ENCODE measurements at places on chromosomes 12 and 14.

GRCh38 chr14:31560759-31561154 lies 447 bp upstream of the NUBPL start:
- no peak for DNase-seq

- DNase-seq = no peak
Observed at GRCh38 chr12:97995559-97995958, 519.8 kb upstream of the TMPO start.

GRCh38 chr14:64828071-64828470 lies 51.6 kb downstream of the SPTB start:
- no peak for DNase-seq

GRCh38 chr12:63445224-63445880 lies 222.9 kb downstream of the DPY19L2 start:
- no peak for DNase-seq

GRCh38 chr12:48032597-48032996 lies 28.3 kb upstream of the COL2A1 start:
- no peak for DNase-seq

DNA sequence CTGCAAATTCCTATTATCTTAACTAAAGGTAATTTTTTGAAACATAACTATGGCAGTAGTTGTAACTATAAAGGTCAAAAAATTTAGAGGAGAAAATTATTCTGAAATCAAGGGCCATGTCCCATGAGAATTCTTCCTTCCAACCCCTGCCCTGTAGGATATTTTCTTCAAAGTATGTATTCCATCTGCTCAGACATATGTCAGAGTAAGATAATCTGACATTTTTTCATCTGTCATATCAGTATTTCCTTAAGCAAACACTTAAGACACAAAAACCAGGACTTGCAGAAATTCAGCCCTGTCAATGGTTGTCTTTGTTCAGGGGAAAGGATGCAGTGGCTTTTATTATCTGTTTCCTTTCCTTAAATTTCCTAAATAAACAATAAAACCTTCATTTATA lies 36.3 kb downstream of the ACSS3 start:
- no peak for DNase-seq

DNA sequence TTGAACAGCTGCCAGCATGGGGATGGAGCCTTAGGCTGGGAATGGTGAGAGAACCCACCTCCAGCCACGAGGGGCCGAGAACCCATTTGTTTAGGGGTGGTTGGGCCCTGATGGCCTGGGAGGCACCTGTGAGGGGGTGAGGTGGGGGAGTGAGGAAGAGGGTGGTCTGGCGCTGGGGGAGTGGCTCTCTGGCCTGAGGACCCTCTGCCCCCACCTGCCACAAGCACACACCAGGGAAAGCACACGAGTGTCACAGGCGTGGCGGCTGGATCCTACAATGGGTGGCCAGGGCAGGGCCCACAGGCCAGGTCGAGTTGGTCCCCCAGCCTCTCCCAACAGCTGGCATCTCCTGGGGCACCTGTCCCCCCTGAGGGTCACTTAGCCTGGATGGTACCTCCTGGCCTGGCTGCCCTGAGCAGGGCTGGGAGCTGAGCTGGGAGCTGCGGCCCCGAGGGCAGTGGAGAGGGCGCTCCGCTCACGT lies 340.5 kb downstream of the TMEM121 start:
- no peak for DNase-seq

DNA sequence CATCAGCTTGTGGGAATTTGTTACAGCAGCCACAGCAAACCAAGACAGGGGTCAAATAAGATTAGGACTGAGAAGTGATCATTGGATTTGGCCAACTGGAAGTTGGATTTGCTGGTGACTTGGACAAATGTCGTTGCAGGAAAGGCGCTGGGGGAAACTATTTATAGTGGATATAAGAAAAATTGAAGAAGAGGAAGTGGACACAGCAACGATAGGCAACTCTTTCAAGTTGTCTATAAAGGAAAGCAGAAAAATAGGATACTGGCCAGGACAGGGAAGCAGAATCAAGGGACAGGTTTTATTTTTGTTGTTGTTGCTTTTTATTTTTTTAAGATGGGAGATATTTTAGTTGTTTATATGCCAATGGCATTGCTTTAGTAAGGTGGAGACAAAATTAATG lies 56.2 kb upstream of the RTRAF start:
- no peak for DNase-seq

DNA sequence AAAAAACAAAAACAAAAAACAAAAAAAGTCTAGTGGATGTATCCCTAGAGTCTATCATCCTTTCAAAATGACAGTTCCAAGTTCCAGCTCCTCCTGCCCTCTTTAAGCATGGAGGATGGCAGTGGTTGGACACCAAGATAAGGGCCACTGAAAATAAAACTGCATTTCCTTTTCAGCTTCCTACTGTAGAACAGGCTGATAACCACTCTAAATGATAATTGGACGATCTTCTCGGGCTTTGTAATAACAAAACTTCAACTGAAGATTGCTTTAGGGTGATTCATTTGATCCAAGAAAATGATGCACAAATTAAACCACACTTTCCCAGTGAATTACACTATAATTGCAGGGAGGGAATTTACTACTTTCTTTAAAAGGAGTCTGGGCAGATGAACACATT lies 42.2 kb upstream of the CRACR2A start:
- no peak for DNase-seq

DNA sequence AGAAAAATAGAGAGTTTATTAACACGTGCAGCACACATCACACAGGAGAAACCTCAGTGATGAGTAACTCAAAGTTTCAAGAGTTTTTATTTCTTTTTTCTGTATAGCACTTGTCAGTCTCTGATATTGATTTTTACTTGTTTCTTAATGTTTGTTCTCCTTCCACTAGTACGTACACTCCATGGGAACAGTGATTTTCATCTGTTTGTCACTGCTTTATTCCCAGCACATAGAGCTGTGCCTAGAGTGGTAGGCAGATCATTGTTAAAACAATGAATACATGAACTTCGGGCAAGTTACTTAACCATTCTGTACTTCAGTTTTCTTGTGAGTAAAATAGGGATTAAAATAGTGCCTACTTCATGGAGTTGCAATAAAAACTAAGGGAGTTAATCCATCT lies 46.6 kb downstream of the ETV6 start:
- DNase-seq = no peak

- DNase-seq = no peak
Observed at GRCh38 chr14:66378712-66379505, 107.3 kb upstream of the CCDC196 start.
